ENCODE measurements at places on chromosomes 3 and 15.

GRCh38 chr15:88243895-88244787 lies 12.4 kb downstream of the NTRK3 start:
- DNase-seq = no peak

- no peak for DNase-seq
Measured at GRCh38 chr3:28612232-28612631, 263.6 kb upstream of the AZI2 start.

DNA sequence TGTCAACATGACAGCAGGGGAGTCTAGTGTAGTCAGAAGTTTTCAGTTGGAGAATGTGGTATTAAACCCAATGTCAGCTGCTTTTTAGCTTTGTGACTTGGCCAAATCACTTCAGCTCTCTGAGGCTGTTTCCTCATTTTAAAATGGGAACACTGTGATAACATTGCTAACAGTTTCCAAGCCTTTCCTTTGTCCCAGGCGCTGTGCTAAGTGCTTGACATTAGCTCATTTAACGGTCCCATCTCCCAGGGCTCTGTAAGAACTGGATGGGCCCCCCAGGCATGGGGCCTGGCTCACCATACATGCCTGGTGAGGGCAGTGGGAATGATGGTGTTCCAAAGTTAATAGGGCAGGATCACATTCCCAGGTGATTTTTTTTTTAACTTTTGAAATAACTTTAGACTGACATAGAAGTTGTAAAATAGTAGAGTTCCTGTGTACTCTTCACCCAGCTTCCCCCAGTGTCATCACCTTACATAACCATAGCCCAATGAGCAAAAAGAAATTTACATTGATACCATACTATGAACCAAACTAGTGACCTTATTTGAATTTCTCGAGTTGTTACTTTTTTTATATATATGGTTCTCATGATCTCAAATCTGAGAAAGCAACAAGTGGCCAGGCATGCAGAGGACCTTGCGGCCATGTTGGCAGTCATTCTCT lies 7.7 kb downstream of the RASL12 start:
- no peak for DNase-seq

- no peak for DNase-seq
Measured at GRCh38 chr15:29636921-29637320, 185.3 kb downstream of the TJP1 start.

- no peak for DNase-seq
Measured at GRCh38 chr3:55244247-55244646, 242.9 kb downstream of the WNT5A start.

DNA sequence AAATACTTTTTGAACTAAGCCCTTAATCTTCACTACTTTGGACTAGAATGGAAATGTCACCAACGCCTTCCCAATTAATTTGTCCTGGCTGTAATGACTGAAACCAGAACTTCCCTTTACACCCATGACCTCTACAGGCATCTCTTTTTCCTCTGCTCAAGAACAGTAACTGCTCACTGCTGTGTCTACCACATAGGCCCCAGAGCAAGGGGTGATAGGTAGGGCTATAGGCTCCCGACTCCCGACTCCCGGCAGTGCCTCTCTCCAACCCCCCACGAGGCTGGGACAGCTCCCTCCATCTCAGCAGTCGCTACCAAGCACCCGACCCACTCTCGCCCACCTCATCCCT lies 384 bp upstream of the LEKR1 start:
- DNase-seq = no peak

DNA sequence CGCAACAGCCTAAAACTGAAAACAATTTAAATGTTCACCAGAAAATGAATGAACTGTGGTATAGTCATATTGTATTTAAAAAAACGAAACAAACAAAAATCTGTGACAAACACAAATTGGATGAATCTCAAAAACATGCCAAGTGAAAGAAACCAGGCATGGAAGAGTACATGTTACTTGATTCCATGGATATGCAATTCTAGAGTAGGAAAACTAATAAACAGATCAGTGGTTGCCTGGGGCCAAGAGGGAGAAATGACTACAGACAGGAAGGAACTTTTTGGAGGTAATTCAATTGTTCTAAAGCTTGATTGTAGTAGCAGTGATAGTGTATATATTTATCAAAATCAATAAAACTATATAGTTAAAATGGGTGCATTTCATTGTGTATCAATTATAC lies 16.8 kb downstream of the UBE3A start:
- DNase-seq = no peak

- no peak for DNase-seq
Measured at GRCh38 chr3:114394551-114394950, 100.7 kb downstream of the TIGIT start.

- no peak for DNase-seq
Measured at GRCh38 chr3:73101881-73102280, 40.4 kb downstream of the EBLN2 start.

DNA sequence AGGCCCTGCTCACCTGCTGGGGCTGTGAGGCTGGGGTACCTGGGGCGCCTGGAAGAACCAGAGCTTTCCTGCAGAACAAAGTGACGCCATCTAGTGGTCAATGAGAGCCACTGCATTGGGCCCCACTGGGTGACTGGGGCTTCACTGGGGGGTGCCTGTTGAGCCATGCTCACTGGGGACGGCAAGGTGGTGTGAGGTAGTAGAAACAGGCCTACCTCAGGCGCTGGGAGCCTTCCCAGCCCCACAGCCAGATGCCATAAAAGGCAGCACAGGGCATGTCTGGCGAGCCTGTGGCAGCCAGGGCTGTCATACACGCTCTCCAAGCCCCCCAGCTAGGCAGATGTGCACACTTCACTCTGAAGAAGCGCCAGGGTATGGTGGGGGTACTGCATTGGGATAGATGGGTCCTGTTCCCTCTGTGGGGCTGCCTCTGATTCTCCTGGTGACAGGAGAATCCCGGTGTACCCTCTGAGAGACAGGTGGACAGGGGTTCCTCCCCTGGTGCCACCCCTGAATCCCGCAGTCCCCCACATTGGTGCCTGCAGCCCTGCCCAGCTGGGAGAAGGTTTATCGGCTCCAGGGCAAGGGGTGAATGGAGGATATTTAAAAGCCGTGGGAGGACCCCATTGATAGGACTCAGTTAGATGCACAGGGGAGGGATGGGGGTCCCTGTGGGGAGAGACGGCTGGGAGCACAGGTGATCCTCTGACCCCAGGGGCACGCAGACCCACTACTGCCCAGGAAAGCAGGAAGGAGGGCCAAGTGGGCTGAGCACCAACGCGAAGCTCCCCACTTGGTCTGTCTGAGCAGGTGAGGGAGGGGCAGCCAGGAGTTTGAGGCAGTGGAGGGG lies 178.8 kb downstream of the NSMCE3 start:
- DNase-seq = no peak

DNA sequence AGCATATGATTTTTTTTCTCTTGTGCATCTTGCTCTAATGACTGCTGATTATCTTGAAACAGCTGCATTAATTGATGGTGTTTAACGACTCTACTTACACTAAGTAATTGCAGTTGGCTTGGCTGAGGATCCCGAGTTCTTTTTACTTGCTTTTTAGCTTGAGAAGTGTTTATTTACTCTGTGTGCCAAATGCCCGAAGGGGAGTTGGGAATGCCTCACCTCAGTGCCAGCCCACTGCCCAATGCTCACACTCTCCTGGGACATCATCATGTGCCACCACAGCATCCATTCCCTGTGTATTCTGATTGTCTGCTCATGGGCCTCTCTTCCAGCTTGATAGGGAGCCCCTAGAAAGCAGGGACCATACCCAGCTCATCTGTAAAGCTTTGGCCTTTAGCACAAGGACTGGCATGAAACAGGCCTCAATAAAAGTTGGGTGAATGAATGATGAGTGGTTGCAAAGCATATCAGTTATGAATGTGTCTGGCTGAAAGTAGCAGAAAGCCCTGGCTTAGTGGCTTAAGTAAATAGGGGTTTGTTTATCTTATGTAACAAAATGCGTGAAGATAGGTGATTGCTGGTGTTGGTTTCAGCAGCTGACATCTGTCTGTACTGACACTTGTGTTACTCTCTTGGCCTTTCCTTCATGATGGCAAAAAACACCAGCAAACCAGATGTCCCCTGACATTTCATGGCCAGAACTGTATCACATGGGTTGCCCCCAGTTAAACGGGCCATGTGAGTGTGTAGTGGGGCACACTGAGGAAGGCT lies 8.1 kb downstream of the PXYLP1 start:
- DNase-seq = no peak

- no peak for DNase-seq
Measured at GRCh38 chr3:54577313-54577712, 350.5 kb downstream of the LRTM1 start.

GRCh38 chr3:53583161-53583690 lies 88.8 kb downstream of the CACNA1D start:
- no peak for DNase-seq

- no peak for DNase-seq
Measured at GRCh38 chr3:196792771-196793170, 53.1 kb downstream of the PAK2 start.

- no peak for DNase-seq
Measured at GRCh38 chr3:11607816-11608215, 35.9 kb downstream of the VGLL4 start.

DNA sequence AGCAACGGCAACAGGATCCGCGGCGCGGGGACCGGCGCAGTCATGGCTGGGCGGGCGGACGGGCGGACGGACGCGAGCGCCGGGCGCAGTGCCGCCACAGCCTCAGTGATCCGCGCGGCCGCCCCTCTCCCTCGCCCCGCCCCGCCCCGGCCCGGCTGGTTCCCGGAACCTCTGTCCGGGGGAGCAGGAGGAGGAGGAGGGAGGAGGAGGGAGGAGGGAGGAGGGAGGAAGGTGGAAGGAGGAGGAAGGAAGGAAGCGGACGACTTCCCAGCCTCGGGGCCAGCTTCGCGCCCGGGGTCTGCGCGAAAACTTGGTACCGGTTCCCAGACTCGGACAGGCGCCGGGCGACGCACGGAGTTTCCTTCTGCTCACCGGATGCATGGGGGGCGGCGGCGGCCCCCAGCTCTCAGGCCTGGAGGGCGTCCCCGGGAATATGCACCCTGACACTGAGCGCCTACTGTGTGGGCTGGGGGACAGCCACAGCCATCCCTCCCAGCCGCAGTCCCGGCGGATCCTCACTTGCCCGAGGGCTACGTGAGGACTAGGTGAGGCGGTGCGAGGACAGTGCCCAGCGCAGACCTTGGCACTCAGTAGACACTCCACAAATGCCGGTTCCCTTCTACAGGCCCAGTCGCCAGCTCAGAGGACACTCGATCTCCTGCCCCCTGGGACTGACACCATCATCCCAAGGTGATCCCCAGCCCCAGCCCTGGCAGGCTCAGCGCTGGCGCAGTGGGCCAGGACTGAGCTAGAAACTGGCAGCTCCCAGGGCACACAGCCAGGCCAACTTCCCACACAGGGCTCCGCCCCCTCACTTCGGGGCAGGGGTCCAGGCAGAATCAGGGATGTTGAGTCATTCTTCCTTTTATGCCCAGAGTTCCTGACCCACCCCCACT lies at the start of gene SHISA5:
SHISA5 (minus strand) TSS at position 124 of the 896 bp plus-strand sequence; CDS start at position 44, 80 bp downstream.
- no peak for DNase-seq

DNA sequence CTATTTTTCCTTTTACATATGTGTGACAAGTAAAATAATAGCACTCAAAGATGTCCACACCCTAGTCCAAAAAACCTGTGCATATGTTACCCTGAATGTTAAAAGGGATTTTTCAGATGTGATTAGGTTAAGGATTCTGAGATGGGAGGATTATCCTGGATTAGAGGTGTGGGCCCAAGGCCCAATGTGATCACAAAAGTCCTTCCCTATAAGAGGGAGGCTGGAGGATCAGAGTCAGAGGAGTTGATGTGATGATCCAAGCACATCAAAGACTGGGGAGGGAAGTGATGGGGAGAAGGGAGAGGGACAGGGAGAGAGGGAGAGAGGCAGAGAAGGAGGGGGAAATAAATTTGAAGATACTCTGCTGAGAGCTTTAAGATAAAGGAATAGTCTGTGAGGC lies 512.6 kb downstream of the PLOD2 start:
- DNase-seq = peak; percentile 27

DNA sequence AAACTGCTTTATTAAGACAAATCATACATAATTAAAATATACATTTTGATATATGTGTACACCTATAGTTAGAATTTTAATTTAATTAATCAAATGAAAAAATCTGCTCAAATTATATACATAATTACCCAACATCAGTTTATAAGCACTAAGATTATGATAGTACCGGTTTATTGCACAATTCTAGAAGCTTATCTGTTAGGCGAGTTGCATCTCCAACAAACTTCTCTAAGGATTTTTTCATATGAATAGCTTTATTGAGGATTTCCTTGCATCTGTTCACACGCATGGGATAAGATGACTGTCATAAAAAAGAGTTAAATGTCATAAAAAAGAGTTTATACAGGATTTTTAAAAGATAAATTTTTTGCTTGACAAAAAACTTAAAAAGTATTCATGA lies 19.9 kb upstream of the XRN1 start:
- DNase-seq = no peak

- DNase-seq = no peak
Measured at GRCh38 chr3:32544894-32545293, 25.8 kb downstream of the DYNC1LI1 start.

GRCh38 chr15:37891766-37892368 lies 42.6 kb upstream of the TMCO5A start:
- DNase-seq = no peak

GRCh38 chr3:134993011-134993410 lies 198.0 kb downstream of the EPHB1 start:
- no peak for DNase-seq

- DNase-seq = no peak
Measured at GRCh38 chr3:60636846-60637245, 614.4 kb downstream of the FHIT start.

- DNase-seq = no peak
Measured at GRCh38 chr15:101026656-101027272, 107.6 kb downstream of the LRRK1 start.

GRCh38 chr15:100728371-100729201 lies 126.2 kb downstream of the ASB7 start:
- no peak for DNase-seq

GRCh38 chr15:81747482-81747881 lies 298.3 kb downstream of the MEX3B start:
- DNase-seq = no peak

DNA sequence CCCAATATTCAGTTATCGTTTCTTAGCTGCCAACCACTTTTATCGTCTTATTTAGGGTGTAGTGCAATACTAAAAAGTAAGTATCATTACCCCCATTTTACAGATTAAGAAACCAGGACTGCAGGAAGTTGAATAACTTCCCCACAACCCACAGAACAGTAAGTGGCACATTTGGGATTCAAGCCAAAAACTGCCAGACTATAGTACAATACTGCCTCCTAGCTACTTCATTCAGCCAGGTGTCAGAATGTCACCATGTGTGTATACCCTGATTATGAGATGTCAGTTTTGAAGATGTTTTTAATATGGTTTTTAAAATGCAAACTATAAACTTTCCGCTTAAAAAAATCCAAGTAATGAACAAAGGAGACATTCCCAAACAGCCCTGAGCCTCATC lies 74.2 kb upstream of the PROK2 start:
- DNase-seq = no peak

All from D721Med (cell line).